ENCODE measurements at places on chromosomes 12 and 14. TPM values are rescaled to one million over a fixed set of nuclear protein-coding genes. Genes with fewer than 3 reads are reported as not detected.

Gene OAS1
- polyA plus RNA-seq, result 4.5 TPM

Gene BMAL2
- polyA plus RNA-seq, result 2.7 TPM

Gene IL22
- not detected for polyA plus RNA-seq

Gene ATF7IP
- 56.5 TPM for polyA plus RNA-seq

GRCh38 chr14:23209651-23210423 is 26.4 kb upstream of the SLC7A8 start:
- DNase-seq, result no peak

GRCh38 chr14:33650430-33650829 is 300.4 kb downstream of the EGLN3 start:
- no peak for DNase-seq
